ENCODE measurements at places on chromosomes 5 and 9.
A peak's percentile ranks its signal among the peaks of the same experiment; 100 is the strongest.

DNA sequence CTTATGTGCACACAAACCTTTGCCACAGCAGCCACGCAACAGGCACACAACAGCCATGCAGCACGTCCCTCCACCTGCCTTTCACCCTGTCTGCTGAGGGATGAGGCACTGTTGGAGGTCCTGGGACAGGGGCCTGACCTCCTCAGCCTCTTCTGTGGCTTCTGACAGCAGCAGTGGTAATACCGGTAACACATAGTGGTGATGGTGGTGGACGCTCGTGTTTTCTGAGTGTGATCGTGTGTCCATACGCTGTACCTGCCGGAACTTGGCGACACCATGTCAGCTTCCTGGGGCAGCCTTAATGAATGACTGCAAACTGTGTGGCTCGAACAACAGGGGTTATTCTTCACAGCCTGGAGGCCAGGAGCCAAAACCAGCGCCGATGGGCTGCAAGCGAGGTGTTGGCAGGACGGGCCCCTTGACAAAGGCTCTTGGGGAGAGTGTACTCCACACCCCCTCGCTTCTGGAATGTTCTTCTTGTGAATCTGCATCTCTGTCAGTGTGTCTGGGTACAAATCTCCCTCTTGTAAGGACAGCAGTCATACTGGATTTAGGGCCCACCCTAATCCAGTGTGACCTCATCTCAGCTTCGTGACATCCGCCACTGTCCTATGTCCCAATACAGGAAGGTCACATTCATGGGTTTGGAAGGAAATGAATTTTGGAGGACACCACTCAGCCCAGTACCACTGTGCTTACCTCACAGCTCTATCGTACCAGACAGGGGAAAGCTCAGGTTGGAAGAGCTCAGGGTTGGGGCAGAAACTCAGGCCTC, 55.3 kb upstream of the EXOC3 start:
- DNase-seq: no peak

GRCh38 chr5:37495210-37495609, 116.1 kb downstream of the WDR70 start:
- DNase-seq: peak; percentile 43

DNA sequence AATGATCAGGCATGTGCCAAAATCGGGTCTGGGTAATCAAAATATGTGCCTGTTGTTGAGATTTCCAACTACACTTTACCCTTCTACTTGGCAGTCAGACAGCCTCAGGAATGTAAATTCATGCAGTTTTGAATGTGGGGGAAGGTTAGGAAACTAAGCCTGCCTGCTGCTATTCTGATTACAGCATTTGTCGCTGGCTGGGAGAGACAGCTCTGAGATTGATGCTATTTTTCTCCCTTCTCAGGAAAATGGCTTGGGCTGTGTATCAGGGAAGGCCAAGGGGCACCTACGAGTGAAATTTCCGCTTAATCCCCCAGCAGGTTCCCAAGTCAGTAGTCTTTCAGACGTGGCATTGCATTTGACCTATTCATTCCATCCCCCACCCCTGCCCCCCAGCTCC, 3.6 kb upstream of the RGS7BP start:
- DNase-seq: no peak

DNA sequence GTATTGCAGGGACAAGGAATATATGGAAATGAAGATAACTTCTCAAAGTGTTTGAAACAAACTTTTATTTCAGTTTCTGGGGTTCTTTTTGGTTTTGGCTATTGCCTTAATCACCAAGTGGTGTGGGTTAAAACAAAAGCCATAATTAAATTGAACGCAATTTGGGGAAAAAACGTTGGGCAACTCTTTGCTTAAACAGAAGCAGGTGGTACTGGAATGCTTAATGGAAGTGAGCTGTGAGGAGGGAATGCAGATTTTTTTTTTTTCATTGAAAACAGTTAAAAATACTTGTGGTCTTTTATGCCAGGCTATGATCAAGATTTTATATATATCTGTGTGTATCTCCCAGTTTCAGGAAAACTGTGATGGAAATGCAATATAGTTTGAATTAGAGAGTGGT, 195.7 kb upstream of the TUT7 start:
- no peak for DNase-seq

DNA sequence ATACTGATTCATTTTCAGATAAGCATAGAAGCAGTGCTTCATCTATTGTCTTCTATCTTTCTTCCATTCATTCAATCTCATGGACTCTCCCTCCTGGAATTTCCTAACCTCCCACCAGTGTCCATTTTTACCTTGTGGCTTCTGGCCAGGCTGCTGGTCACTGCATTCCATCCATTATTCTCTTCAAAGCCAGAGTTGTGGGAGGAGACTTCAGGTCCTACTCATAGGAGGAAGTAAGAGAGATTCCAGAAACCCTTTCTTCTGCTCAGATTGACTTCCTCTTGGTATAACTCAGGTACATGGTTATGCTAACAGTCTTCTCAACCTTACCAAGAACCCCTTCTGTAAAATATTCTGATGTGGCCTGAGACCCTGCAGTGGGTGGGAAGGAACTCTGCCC, 153.3 kb upstream of the SLC12A2 start:
- DNase-seq: peak; percentile 87

DNA sequence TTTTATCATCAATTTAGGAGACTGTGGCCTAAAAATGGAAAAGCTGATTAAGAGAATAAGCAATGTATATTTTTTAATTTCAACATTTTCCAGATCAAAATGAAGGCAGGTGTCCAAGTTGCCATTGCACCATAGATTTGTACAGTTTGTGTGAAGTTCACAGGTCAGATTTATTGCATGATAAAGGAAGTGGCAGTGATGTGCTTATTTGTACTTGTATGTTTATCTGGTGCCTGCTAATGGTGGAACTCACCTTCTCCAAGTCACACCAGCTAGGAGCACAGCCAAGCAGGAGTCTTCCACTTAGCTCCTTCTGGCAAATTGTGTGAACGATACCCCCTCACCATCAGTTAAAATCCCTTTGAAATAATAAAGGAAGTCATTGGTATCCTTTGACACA, 37.8 kb upstream of the ANKRD31 start:
- no peak for DNase-seq

DNA sequence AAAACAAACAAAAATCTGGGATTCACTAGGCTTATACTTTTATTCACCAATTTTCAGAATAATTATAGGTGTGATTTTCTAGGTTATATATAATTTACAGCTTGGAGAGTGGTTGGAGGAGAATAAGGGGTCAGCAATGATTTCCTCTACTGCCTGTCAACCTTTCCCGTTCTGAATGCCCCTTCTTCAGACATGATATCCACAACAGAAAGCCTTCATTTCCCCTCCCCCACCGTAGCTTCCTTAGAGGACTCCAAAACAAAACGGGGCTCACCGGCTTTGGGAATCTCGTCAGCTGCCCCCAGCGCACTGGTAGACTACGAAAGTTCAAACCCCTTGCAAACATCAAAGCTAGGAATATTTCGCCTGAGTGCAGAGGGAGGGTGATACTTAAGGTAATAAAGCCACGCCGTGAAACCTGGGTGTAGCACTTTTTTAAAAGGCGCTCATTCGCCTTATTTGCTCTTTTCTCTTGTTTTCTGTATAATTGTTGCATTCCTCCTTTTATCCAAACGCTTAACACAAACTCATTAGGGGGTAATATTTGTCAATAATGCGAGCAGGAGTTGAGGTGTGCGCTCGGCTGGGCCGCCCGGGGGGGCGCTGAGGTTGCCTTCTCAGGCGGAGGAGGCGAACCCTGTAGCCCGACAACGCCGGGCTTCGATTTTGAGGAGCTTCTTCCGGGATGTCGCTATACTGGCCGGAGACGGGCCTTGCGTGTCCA, 2.4 kb downstream of the OTP start:
- DNase-seq: no peak

DNA sequence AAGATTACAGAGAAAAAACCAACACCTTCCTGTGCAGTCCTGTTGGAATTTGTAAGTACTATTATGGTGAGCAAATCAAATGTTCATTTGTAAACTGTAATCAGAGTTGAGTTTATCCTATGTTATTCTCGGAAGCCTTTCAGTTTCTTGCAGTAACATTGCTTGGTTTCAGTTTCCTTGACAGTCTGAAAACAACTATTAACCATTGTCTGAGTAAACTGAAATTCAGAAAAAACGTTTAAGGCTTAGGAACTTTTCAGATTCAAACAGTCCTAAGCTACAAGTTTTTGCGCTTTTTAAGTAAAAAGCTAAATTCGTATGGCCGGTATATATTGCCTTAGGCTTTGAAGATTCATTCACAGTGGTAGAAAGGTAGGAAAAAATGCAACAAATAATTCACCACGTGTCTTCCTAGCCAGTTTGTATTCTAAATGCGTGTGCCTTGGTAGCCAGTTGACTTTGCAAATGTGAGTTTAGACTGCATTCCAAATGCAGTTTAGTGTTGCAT, 2.5 kb downstream of the GPBP1 start:
- peak; percentile 40 for DNase-seq

DNA sequence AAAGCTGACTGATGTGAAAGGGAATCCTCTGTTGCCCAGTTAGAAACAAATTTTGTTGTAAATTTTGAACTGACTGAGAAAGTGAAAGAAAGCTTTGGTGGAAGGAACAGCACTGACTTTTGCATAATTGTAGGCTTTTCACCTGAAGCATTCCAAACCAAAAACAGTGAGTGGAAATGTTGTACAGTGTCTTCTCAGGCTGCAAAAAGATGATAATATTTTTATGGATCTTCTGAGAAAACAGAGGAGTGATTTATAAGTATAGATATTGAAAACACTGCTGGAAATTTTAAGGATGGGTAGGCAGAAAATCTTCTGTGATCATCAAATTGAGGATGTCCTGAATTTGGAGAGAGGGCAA, 40.0 kb downstream of the LURAP1L start:
- no peak for DNase-seq

- peak; percentile 1 for DNase-seq
Measured at GRCh38 chr9:11931751-11932150, 761.4 kb upstream of the TYRP1 start.

DNA sequence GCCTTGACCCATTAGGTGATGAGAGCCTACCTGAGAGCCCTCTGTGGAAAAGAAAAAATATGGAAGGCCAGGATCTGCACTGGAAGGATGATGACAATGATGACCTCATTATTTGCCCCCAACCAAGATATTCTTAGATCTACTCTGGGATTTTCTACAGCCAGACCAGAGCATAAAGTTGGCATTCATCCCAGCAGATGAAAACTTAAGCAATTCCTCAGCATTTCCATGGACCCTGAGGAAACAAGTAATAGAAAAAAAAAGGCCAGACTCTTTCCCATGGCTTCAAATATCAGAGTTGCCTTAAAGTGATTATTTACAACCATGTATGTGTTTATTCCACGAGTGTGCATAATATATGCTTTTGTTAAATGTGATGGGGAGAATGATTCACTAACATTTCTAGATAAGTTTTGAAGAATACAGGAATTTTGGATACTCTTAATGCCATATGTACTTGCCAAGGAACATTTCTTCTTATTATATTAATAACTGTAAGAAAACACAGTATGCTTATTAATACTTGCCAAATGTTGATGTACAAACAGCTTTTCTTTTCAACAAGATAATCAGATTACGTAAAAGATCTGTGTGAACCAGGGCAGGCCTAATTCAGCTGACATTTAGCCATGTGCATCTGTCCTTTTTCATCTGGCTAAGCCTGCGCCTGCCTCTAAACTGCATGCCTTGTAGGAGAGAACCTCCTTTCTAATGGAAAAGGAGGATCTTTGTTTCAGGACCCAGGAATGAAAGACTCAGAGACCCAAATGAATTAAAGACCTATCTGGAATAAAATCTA, 94.8 kb downstream of the ARRDC3 start:
- DNase-seq: peak; percentile 92

- DNase-seq: no peak
Measured at GRCh38 chr5:93724791-93725190, 16.6 kb downstream of the POU5F2 start.

- no peak for DNase-seq
Measured at GRCh38 chr5:91457681-91458058, 74.6 kb upstream of the ARRDC3 start.

GRCh38 chr5:171162596-171162995, 146.5 kb upstream of the TLX3 start:
- peak; percentile 39 for DNase-seq

GRCh38 chr5:150061538-150061995, 24.8 kb downstream of the CSF1R start:
- DNase-seq: no peak

GRCh38 chr5:10621832-10622231, 58.0 kb downstream of the ANKRD33B start:
- DNase-seq: peak; percentile 52

- DNase-seq: peak; percentile 97
Measured at GRCh38 chr9:83304686-83305085, 233.5 kb downstream of the FRMD3 start.

GRCh38 chr5:130975299-130975698, 189.8 kb downstream of the HINT1 start:
- DNase-seq: no peak

GRCh38 chr5:126613941-126614592, 13.3 kb downstream of the PHAX start:
- DNase-seq: no peak

DNA sequence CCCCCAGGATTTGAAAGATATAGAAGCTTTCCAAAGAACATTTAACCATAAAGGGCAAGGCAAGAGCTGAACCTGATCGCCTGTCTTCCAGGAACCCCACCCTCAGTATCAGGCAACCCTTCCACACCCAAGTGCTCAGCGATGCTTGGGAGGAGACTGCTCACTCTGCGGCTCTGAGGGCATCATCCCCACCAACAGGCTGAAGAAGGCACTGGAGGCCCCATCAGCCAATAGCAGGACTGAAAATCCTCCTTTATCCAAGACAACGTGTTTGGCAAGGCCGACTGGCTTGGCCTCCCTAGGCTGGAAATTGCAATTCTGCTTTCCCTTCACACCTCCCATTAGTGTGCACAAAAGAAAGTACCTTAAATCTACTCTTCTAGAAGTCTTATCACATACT, 1.4 kb upstream of the PPP2CA start:
- no peak for DNase-seq

DNA sequence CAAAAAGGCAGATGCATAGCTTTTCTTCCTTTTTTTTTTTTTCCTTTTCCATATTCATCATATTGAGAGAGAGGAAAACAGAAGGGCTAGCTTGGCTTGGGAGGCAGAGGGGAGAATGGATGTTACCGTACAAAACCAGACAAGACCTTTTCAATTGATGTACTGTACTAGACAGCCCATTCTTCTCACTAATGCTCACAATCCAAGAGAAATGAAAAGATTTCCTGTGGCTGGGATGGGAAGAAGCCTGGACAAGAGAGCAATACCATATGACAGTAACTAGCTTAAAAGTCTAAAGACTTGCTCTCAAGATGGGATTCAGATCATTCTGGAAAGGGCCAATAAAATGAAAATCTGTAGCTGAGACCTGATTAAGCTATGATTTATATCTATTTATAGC, 3.4 kb downstream of the CEMIP2 start:
- no peak for DNase-seq

- DNase-seq: no peak
Measured at GRCh38 chr5:166881802-166882201, 1409.6 kb upstream of the WWC1 start.

DNA sequence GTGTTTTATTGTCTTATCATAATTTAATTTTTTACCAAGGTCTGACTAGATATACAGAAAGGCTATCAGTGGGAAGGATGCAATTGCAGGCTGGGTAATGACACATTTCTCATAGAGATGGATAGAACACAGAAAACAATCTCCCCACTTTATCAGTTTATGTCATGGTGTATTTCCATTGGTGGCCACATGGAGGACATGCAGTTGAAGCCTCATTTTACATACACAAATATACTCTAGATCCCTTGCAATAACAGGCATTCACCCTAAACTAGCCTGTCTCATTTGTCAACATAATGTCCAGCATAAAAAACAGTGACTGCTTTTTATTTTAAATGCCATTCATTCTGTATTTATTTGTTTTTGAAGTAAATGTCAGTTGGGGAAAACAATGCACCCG, 526.3 kb downstream of the GABRG2 start:
- no peak for DNase-seq
